Thoracic aorta (tissue), 2 donors: ENCODE measurements at places on chromosomes 16 and 17. TPM values are rescaled to one million over a fixed set of nuclear protein-coding genes. Genes with fewer than 3 reads are reported as not detected.

GRCh38 chr17:57873261-57874057, 23.6 kb upstream of the MRPS23 start:
- peaks cover 10% of the 10 kb centered on the region for H3K36me3 ChIP-seq
- peaks cover 46% of the 10 kb centered on the region for H3K4me1 ChIP-seq
- H3K27me3 ChIP-seq: no peaks in the 10 kb centered on the region
- H3K4me3 ChIP-seq: no peak overlapping the region
- no peak for DNase-seq

Gene CORO1A
- 87.8 TPM for total RNA-seq

DNA sequence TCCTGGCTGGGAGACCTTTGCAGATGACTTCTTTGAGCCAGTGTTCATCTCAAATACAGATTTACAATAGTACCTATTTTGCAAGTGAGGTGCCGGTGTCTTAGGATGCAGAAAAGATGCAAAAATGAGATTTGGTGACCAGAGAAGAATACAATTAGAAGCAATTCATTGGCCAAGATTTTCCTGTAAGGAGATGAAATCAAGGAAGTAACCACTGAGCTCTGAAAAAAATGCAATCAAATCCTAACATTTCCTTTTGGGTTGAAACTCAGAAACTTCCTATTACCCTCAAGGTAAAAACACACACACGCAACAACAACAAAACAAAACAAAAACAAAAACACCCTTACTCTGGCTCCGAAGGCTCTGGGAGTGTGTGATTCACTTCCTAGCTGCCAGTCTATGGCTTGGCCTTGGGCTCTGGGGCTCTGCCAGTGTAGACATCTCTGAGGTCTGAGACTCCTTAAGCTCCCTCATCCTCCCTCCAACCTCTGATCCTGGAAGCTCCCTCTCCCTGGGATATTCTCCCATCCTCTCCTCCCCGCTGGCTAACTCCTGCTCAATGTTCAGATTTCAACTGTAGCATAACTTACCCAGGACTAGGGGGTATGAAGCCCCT, 16.8 kb upstream of the MT4 start:
- H3K36me3 ChIP-seq: no peaks in the 10 kb centered on the region
- H3K4me1 ChIP-seq: no peaks in the 10 kb centered on the region
- no peak overlapping the region for H3K4me3 ChIP-seq
- no peak overlapping the region for H3K27ac ChIP-seq
- no peaks in the 10 kb centered on the region for H3K27me3 ChIP-seq

- DNase-seq: no peak
- peaks cover 32% of the 10 kb centered on the region for H3K4me1 ChIP-seq
- H3K27ac ChIP-seq: peak overlapping the region; percentile 99
These were observed 2.7 kb downstream of the NUFIP2 start for GRCh38 chr17:29291163-29291752.

DNA sequence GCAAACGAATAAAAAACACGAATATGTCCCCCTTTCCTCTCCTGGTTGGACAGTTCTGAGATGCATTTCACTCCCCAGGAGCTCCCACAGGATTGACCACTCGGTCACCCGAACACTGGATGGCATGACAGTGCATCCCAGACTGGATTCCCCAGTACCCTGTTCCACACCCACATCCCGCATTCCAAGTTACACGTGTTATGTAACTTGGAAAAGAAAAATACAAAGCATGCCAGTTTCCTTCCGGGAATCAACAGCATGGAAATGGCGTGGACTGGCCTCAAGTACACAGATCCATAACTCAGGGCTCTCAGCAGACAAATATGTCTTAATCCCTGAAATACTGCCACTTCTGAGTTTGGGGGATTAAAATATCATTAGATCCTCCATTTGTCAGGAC, 12.6 kb upstream of the KLHL36 start:
- H3K27me3 ChIP-seq: no peaks in the 10 kb centered on the region
- H3K36me3 ChIP-seq: no peaks in the 10 kb centered on the region
- no peak for DNase-seq
- H3K27ac ChIP-seq: no peak overlapping the region
- no peak overlapping the region for H3K4me3 ChIP-seq

- H3K36me3 ChIP-seq: peaks cover 32% of the 10 kb centered on the region
- H3K4me3 ChIP-seq: no peak overlapping the region
- no peaks in the 10 kb centered on the region for H3K27me3 ChIP-seq
- H3K4me1 ChIP-seq: peaks cover 11% of the 10 kb centered on the region
These were observed 3.2 kb downstream of the TTC19 start for GRCh38 chr17:16002708-16003260.

DNA sequence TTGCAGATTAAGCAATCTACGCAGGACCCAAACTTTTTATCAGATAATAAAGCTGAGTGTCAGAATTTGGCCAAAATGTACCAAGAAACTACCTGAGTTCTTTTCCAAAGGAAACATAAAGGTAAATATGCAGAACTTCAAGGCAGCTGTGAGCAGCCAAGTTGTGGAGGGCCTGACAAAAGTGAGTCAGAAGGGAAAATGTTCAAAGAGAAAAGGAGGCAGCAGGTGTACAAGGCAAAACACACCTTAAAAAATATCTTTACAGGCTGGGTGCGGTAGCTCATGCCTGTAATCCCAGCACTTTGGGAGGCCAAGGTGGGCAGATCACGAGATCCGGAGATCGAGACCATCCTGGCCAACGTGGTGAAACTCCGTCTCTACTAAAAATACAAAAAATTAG, 7.0 kb upstream of the KANSL1 start:
- H3K4me3 ChIP-seq: no peak overlapping the region
- H3K27me3 ChIP-seq: no peaks in the 10 kb centered on the region
- DNase-seq: no peak
- no peak overlapping the region for H3K27ac ChIP-seq

Gene DNAAF8
- total RNA-seq: not detected

GRCh38 chr16:70778901-70779309, 22.1 kb downstream of the VAC14 start:
- H3K4me3 ChIP-seq: no peak overlapping the region
- no peaks in the 10 kb centered on the region for H3K27me3 ChIP-seq
- no peak for DNase-seq
- H3K36me3 ChIP-seq: peaks cover 36% of the 10 kb centered on the region
- no peaks in the 10 kb centered on the region for H3K4me1 ChIP-seq

Gene OTOP3
- total RNA-seq: not detected

DNA sequence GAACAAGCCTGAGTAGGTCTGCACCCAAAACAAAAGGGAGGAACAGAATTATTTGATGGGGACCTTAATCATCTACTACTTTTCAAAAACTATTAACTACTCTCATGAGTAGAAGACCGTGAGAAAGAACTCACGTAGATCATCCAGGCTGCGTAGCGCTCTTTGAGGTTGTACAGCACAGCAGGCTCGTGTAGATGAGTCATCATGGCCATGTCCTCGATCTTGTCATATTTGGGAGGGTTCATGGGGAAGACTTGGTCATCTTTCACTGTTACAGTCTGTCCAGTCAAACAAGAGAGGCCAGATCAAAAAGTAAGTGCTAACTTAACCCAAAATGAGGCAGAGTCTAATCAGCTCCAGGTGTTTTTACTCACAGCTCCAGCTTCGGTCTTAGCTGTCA, 2.3 kb downstream of the MYH1 start:
- no peaks in the 10 kb centered on the region for H3K4me1 ChIP-seq
- no peaks in the 10 kb centered on the region for H3K27me3 ChIP-seq
- no peak overlapping the region for H3K4me3 ChIP-seq
- no peak overlapping the region for H3K27ac ChIP-seq
- DNase-seq: no peak
- H3K36me3 ChIP-seq: no peaks in the 10 kb centered on the region

Gene OR4D1
- total RNA-seq: not detected

DNA sequence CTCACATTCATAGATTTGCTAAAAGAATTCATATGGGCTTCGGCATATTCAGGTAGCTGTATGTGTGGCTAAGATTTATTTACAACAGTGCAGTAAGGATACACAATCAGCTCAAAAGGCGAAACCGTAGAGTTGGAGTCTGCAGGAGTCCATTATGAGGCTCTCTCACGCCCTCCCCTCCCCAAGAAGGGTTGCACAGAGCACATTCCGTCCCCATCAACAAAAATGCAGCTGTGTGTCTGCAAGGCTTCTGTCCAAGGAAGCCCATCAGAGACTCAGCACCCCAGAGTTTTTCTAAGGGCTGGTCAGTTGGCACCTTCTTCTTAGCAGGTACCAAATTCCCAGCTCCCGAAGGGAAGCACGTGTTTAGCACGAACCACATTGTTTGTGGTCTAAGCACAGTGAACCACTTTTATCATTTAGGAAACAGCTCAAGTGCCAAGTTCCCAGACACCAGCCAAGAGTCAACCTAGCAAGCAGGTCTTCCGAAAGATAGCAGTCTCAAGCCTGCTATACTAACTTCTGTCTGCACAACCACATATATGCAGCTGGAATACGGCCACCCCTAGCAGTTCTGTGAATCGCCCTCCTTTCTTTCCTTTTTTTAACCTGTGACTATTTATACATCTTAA, 28.5 kb upstream of the MEAK7 start:
- H3K36me3 ChIP-seq: no peaks in the 10 kb centered on the region
- peaks cover 11% of the 10 kb centered on the region for H3K4me1 ChIP-seq
- DNase-seq: no peak
- H3K27me3 ChIP-seq: no peaks in the 10 kb centered on the region
- H3K4me3 ChIP-seq: no peak overlapping the region
- H3K27ac ChIP-seq: peak overlapping the region; percentile 45

Gene CHST4
- not detected for total RNA-seq

- DNase-seq: no peak
- no peak overlapping the region for H3K4me3 ChIP-seq
- peaks cover 4% of the 10 kb centered on the region for H3K36me3 ChIP-seq
- H3K27me3 ChIP-seq: no peaks in the 10 kb centered on the region
- no peaks in the 10 kb centered on the region for H3K4me1 ChIP-seq
- H3K27ac ChIP-seq: no peak overlapping the region
These were observed 36.0 kb downstream of the PGS1 start for GRCh38 chr17:78414178-78415162.

Gene SLC25A11
- 39.7 TPM for total RNA-seq

DNA sequence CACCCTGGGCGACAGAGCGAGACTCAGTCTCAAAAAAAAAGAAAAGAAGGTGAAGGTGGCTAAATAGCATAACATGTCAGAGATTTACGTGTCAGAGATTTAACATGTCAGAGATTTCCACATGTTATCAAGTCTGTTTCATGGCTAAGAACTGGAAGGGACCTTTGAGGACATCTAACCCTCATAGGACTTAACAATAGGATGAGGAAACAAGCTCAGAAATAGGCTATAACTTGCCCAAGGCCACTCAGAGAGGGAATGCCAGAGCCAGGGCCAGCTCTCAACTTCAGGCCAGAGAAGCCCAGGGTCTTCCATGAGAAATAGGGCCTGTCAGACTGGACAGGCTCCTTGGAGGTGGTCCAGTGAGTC, 26.8 kb upstream of the ZNF629 start:
- DNase-seq: no peak
- H3K4me1 ChIP-seq: peaks cover 6% of the 10 kb centered on the region
- peak overlapping the region; percentile 71 for H3K4me3 ChIP-seq
- peak overlapping the region; percentile 50 for H3K27ac ChIP-seq

- no peaks in the 10 kb centered on the region for H3K27me3 ChIP-seq
- no peaks in the 10 kb centered on the region for H3K36me3 ChIP-seq
- DNase-seq: no peak
- peak within 1 kb of the TSS; percentile 74 for H3K4me3 ChIP-seq
These were observed at the start of gene ADAP2 for GRCh38 chr17:30921544-30922196. ADAP2 (plus strand) TSS chr17:30921945; CDS start chr17:30922015, 70 bp downstream.

DNA sequence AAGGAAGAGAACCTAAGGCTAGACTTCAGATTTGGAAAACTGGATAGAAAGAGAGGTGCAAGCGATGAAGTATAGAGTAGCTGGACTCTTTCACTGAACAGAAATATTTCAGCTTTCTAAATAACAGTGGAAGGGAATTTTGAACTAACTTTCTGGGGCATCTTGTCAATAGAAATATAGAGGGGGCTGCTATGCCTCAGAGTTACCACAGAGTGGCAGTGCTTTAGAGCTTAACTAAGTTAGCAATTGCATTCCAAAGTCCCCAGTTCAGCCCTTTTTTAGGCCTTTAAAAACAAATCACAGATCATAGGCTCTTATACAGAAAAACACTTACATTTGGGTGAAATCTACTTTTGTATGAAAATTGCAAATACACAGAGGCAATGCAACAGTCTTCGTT, 154.2 kb upstream of the CDH8 start:
- no peak overlapping the region for H3K4me3 ChIP-seq
- no peaks in the 10 kb centered on the region for H3K27me3 ChIP-seq
- H3K4me1 ChIP-seq: no peaks in the 10 kb centered on the region
- H3K27ac ChIP-seq: no peak overlapping the region
- DNase-seq: no peak
- H3K36me3 ChIP-seq: no peaks in the 10 kb centered on the region

GRCh38 chr16:27728691-27729090, 178.7 kb downstream of the KATNIP start:
- H3K4me3 ChIP-seq: no peak overlapping the region
- DNase-seq: no peak
- no peaks in the 10 kb centered on the region for H3K27me3 ChIP-seq
- peaks cover 3% of the 10 kb centered on the region for H3K36me3 ChIP-seq
- H3K27ac ChIP-seq: no peak overlapping the region

Gene CBX8
- 7.4 TPM for total RNA-seq

GRCh38 chr17:384622-385177, 32.1 kb upstream of the RPH3AL start:
- H3K27me3 ChIP-seq: no peaks in the 10 kb centered on the region
- H3K36me3 ChIP-seq: no peaks in the 10 kb centered on the region
- H3K27ac ChIP-seq: no peak overlapping the region
- peak overlapping the region; percentile 58 for H3K4me3 ChIP-seq

DNA sequence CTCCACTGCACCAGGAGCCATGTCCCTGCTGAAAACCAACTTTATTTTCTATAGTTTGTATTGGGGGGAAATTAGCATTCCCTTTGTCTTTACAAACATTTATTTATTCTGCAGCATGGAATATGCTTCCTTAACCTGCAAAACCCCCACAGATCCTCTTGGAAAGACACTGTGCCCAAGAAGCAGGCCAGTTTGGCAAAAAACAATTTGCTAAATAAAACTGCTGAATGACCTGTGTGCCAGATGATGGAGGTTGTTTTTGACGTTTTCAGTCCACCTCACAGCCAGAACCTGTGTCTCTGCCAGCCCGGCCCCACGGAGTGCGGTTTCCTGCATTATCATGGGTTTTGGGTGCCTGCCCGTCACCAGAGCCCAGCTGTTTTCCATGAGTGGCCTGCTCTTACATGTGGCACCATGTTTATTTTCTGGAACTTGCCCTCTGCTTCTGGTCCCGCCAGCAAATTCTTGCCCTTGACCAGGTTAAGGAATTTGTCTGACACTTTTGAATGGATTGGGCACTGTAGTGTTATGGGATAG, 26.4 kb downstream of the ORC6 start:
- no peak overlapping the region for H3K4me3 ChIP-seq
- DNase-seq: no peak
- H3K36me3 ChIP-seq: no peaks in the 10 kb centered on the region
- H3K27ac ChIP-seq: no peak overlapping the region
- no peaks in the 10 kb centered on the region for H3K4me1 ChIP-seq
- no peaks in the 10 kb centered on the region for H3K27me3 ChIP-seq
